ENCODE measurements at places on chromosomes 4 and X. TPM values are rescaled to one million over a fixed set of nuclear protein-coding genes. Genes with fewer than 3 reads are reported as not detected.

- H3K36me3 ChIP-seq: peaks cover 15% of the 10 kb centered on the region
- no peak for DNase-seq
- no peak overlapping the region for H3K4me3 ChIP-seq
- peaks cover 9% of the 10 kb centered on the region for H3K4me1 ChIP-seq
- H3K27ac ChIP-seq: no peak overlapping the region
- no peaks in the 10 kb centered on the region for H3K27me3 ChIP-seq
These were observed 6.1 kb downstream of the UBQLN2 start for GRCh38 chrX:56569378-56570057.

DNA sequence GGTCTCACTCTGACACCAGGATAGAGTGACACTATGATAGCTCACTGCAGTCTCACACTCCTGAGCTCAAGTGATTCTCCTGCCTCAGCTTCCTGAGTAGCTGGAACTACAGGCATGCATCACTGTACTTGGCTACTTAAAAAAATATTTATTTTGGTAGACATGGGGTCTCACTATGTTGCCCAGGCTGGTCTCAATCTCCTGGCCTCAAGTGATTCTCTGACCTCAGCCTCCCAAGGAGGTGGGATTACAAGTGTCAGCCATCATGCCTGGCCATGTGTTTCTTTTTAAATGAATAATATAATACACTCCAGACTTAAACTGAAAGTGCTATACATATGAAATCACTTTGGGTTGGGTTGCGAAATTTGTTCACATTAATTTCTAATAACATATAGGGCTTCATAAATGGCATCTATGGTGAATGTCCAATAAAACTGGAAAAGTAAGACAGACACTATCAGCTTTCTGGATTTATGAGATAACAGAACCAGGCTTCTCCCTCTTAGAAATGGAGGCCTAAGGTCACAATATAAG is 48.0 kb downstream of the SEC24D start:
- H3K27me3 ChIP-seq: no peaks in the 10 kb centered on the region
- no peak overlapping the region for H3K4me3 ChIP-seq
- no peak for DNase-seq
- H3K4me1 ChIP-seq: no peaks in the 10 kb centered on the region
- no peak overlapping the region for H3K27ac ChIP-seq
- 0 out of 2 replicates have a peak, but pooled peaks cover 3% of the 10 kb centered on the region for H3K36me3 ChIP-seq

DNA sequence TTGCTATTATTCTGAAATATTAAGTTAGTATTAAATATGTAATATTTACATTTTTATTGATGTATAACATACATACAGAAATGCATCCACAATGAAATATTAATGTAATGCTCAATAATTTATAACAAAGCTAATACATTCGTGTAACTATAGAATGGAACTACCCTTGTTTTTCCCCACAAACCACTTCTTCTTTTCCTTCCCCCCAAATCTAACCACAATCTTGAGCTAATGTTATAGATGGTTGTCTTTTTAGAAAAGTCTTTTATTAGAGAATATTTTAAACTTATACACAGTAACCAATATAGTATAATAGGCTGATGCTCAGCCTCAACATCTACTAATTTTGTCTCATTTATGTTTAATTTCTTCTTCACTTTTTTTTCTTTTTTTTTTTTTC is 4.5 kb upstream of the ZNF732 start:
- no peaks in the 10 kb centered on the region for H3K27me3 ChIP-seq
- no peak overlapping the region for H3K4me3 ChIP-seq
- DNase-seq: no peak
- no peak overlapping the region for H3K27ac ChIP-seq

DNA sequence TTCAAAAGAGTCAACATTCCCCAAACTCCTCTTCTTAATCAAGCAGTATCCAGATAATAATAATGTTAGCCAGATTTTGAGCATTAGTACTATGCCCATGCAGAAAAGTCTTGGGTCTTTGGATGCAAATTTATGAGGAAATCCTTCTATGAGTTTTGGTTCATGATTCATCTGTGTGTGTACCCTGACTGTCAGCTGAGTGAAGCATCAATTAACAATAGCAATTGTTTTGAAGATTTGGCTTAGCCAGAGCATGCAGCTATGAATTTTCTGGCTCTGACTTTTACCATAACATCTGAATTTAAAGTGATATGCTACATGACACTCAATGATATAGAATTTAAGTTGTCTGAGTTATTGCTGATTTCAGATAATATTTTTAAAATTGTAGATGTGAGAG is 145.8 kb downstream of the KLHL4 start:
- no peak overlapping the region for H3K27ac ChIP-seq
- H3K36me3 ChIP-seq: no peaks in the 10 kb centered on the region
- no peaks in the 10 kb centered on the region for H3K27me3 ChIP-seq
- no peak overlapping the region for H3K4me3 ChIP-seq
- DNase-seq: no peak

- H3K4me1 ChIP-seq: no peaks in the 10 kb centered on the region
- H3K27me3 ChIP-seq: no peaks in the 10 kb centered on the region
These were observed 240.2 kb downstream of the CBR4 start for GRCh38 chr4:168769837-168770236.

DNA sequence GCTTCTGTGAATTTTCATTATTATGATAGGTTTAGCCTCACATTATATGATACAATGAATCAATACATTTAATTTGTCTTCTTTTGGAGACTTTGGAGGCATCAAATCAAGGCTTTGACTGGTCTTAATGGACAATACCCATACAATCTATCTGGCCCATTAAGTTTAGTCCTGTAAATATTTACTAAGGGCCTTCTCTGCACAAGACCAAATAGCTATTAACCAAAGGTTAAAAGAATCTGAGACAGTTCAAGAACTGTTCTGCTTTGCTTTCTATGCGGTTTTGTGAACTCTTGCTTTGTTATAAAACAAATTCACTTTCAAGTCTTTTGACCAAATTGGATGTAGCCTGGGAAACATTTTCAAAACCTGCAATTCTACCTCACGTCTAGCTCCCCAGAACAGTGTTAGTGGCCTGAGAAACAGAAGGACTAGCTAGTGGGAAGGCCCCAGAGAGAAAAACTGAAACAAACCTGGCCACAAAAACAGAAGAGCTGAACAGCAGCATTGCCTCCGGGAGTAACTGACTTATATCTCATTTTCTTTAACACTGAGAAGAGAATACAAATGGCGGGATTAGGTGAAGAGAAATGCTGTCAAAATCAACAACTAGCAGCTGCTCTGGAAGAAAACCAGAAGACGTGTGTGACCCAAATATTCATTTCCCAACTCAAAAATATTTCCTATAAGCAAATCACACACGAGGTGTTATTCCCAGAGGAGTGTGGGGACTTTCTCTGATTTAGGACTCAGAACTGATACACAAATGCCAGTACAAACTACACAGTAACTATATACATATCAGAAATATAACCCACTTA is 548 bp downstream of the TLR1 start:
- no peak for DNase-seq
- H3K27ac ChIP-seq: no peak overlapping the region
- H3K4me1 ChIP-seq: no peaks in the 10 kb centered on the region
- H3K36me3 ChIP-seq: no peaks in the 10 kb centered on the region

GRCh38 chr4:5712931-5713330 is 1.9 kb downstream of the EVC start:
- H3K4me3 ChIP-seq: no peak overlapping the region
- no peaks in the 10 kb centered on the region for H3K27me3 ChIP-seq
- H3K4me1 ChIP-seq: 0 out of 2 replicates have a peak, but pooled peaks cover 3% of the 10 kb centered on the region
- H3K27ac ChIP-seq: no peak overlapping the region

- no peak within 1 kb of the TSS for H3K4me3 ChIP-seq
- H3K36me3 ChIP-seq: no peaks in the 10 kb centered on the region
- H3K4me1 ChIP-seq: no peaks in the 10 kb centered on the region
- no peak for DNase-seq
These were observed at the start of gene LINC00632 for GRCh38 chrX:140709421-140709846. Gene LINC00632, plus strand, starts transcription at chrX:140709759.

DNA sequence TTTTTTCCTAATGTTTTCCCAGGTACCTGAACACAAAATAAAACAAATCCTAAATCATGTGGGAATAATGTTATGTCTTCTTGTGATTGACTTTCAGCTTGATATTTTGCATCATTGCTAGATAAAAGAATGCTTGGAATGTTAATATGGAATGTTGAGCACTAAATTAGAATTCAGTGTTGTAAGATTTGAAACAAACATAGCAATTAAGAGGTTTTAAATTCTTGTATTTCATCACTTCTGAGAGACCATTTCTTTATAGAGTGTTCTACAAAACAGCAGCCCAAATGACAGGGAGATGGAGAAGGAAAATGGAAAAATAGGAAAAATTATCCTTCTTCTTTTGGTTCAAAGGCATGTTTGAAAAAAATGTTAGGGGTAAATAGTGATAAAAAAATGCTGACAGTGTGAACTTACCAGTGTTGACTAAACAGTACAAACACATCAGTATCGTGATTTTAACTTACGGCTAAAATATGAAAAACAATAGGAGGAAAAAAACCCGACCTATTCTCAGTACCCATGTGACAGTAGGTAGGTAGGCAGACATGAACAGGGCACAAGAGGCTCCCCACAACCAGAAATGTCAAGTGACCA is 102.6 kb upstream of the PDE5A start:
- H3K27me3 ChIP-seq: no peaks in the 10 kb centered on the region
- no peak for DNase-seq
- H3K36me3 ChIP-seq: no peaks in the 10 kb centered on the region
- H3K4me1 ChIP-seq: peaks cover 61% of the 10 kb centered on the region
- H3K4me3 ChIP-seq: no peak overlapping the region
- H3K27ac ChIP-seq: peak overlapping the region; percentile 99

Gene ADRA2C
- total RNA-seq: not detected

Gene DGKK
- total RNA-seq: not detected

Gene NPNT
- total RNA-seq: 0.48 TPM

Gene ARR3
- not detected for total RNA-seq

All from PC-9 (cell line).